ENCODE measurements at places on chromosomes 16 and 17.

- DNase-seq, result peak; percentile 52
Observed at GRCh38 chr16:29909391-29909790, 9.1 kb downstream of the ASPHD1 start.

GRCh38 chr16:49763826-49764225 lies 92.1 kb downstream of the ZNF423 start:
- no peak for DNase-seq

GRCh38 chr16:66918355-66918754 lies 330 bp downstream of the CDH16 start:
- DNase-seq, result no peak

DNA sequence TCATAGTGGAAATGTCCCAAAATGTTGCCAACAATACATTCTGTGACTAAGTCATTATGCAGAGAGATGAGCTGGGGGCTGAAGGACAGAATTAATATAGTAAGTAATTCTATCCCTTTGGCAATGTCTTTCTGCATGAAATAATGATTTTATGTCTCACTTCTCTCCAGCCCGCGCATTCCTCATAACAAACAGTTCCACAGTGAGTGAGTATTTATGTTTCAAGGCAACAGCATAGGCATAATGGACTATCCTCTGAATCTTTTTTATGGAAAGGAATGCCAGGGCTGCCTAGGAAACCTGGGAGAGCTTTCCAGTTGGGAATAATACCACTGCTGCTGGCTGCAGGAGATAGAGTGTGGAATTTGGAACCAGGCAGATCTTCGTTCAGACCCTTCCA lies 477.7 kb downstream of the HS3ST4 start:
- DNase-seq, result no peak

DNA sequence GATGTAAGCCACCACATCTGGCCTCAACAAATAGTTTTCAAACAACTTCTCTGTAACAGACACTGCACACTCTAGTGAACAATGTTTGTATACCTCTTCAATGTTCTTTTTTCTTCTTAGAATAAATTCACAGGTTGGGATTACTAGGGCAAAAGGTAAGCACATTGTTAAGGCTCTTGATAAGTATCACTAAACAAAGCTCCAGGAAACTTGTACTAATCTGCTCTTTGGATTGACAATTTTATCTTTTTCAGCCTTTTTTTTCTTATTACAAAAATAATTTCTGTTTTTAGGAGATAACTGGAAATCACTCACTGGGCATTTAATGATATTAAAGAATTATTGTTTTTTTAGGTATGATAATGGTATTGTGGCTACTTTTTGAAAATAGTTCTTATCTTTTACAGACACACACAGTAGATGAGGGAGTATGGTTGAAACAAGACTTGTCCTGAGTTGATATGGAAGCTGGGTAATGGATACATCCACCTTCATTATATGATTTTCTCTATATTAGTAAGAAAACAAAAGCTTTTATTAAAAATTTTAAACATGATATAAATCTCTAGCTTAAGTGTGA lies 7.7 kb upstream of the MPRIP start:
- DNase-seq, result no peak

GRCh38 chr17:83148317-83149028 lies 69.1 kb downstream of the METRNL start:
- no peak for DNase-seq

- no peak for DNase-seq
Observed at GRCh38 chr16:56935201-56935600, 3.3 kb downstream of the HERPUD1 start.

DNA sequence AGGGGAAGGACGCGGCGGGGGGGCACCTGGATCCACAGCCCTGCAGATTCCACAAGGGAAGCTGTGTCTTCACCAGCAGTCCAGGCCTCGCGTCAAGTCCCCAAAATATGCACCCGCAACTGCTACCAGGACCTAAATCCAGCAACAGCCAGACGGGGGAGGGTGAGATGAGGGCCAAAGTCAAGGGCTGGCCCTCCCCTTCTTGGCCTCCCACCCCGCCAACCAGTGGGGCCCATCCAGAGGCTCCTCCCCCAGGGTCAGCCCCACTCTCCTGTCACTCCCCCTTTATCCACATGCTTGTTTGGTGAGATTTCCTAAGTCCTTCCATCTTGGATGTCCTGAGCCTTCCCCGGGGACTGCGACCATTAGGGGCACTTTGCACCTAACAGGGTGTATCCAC lies 138.7 kb downstream of the ENGASE start:
- no peak for DNase-seq

DNA sequence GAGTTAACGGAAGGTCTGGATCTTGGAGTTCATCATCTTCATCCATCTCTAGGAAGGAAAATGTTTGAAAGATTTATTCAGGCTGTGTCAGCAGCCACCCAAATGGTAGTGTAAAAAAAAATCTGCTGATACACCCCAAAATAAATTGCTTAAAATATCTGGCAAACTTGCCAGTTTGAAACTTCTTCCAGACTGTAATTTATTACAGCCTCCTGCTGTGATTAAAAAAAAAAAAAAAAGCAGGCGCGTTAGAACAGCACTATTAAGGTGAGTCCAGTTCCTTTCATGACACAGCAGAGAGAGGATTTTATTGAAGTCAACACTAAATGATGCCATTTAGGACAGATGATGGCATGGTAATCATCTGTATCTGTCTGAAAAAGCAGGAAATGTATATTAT lies 140.6 kb upstream of the CORO6 start:
- no peak for DNase-seq

GRCh38 chr16:47026947-47027346 lies 53.5 kb upstream of the DNAJA2 start:
- DNase-seq, result no peak

GRCh38 chr16:80614908-80615671 lies 74.3 kb downstream of the DYNLRB2 start:
- peak; percentile 86 for DNase-seq

DNA sequence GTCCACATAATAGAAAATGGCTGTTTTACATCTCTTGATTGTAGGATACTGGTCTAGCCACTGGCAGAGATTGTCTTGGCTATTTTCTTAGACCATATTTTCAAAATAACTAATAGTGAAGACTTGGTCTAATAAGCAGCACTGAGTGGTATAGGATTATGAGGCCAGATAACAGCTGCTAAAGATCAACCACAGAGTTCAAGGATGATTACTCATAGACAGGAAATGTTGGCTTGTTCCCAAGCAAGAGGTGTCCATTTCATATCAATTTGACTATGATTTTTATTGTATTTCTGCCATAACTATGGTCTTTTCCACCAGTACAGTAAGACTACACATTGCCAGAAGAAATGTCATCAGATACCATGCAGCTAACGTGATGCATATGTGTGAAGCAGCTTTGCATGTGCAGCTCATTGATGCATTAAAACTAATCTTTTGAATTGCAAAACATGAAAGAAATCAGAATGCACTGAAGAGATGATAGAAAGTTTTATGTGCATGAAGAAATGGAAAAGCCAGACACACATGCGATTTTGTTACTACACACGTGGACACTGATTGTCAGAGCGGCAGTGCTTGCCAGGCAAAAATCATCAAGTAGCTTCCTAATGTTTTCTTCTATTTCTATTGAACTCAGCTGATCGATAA lies 693.3 kb downstream of the CDH11 start:
- DNase-seq, result peak; percentile 62

DNA sequence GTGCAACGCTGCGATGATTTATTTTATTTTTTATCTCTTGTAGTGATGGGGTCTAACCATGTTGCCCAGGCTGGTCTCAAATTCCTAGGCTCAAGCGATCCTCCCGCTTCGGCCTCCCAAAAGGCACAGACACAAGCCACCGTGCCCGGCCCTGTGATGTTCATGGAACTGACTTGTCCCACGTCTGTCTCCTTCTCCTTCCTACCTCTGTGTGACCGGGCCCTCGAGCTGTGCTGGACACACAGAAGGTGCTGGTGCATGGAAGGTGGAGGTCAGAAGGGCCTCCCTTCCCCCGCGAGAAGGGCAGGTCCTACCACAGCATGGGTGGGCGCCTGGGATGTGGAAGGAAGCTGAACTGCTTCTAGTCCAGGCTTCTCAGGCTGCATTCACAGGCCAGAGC lies 88.0 kb downstream of the SEC14L1 start:
- no peak for DNase-seq

- DNase-seq, result no peak
Observed at GRCh38 chr16:53848950-53849349, 145.0 kb downstream of the FTO start.

- DNase-seq, result no peak
Observed at GRCh38 chr17:60332574-60332973, 59.4 kb downstream of the USP32 start.

- no peak for DNase-seq
Observed at GRCh38 chr17:19538095-19539039, 4.7 kb downstream of the SLC47A1 start.

DNA sequence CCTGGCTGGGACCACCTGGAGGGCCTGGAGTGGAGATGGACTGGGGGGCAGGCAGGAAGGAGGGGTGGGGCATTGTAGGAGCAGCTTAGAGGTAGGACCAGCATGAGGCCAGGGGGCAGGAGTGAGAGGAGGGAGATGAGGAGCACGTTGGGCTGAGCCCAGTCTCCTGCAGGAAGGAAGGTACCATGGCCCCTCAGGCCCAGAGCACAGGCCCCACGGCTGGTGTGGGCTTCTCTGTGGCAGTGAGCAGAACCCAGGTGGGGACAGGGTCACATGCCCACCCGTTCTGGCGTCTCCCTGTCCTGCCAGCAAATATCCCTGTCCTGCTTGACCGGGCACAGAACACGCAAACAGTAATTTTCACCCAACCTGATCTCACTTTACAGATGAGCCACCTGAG lies 141.8 kb downstream of the ENGASE start:
- DNase-seq, result no peak

DNA sequence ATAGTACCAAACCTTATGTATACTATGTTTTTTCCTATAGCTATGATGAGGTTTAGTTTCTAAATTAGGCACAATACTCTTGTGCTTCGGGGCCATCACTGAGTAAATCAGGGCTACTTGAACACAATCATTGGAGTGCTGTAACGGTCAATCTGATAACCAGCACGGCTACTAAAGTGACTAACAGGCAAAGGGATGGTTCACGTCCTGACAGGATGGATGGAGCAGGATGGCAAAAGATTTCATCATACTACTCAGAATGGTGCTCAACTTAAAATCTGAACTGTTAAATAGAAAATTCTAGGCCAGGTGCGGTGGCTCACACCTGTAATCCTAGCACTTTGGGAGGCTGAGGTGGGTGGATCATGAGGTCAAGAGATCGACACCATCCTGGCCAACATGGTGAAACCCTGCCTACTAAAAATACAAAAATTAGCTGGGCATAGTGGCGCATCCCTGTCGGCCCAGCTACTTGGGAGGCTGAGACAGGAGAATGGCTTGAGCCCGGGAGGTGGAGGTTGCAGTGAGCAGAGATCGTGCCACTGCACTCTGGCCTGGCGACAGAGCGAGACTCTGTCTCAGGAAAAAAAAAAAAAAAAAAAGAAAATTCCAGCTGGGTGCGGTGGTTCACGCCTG lies 7.0 kb downstream of the TUFM start:
- DNase-seq, result no peak

- DNase-seq, result peak; percentile 74
Observed at GRCh38 chr16:1772362-1772907, at the start of gene EME2. Gene EME2, plus strand, starts transcription at chr16:1772810. Its CDS starts 418 bp downstream, at chr16:1773228.

GRCh38 chr17:76658242-76658662 lies 14.7 kb upstream of the ST6GALNAC1 start:
- no peak for DNase-seq

GRCh38 chr16:26005336-26005735 lies 313.6 kb downstream of the HS3ST4 start:
- no peak for DNase-seq

- peak; percentile 89 for DNase-seq
Observed at GRCh38 chr17:46929413-46929812, 6.5 kb downstream of the GOSR2 start.

DNA sequence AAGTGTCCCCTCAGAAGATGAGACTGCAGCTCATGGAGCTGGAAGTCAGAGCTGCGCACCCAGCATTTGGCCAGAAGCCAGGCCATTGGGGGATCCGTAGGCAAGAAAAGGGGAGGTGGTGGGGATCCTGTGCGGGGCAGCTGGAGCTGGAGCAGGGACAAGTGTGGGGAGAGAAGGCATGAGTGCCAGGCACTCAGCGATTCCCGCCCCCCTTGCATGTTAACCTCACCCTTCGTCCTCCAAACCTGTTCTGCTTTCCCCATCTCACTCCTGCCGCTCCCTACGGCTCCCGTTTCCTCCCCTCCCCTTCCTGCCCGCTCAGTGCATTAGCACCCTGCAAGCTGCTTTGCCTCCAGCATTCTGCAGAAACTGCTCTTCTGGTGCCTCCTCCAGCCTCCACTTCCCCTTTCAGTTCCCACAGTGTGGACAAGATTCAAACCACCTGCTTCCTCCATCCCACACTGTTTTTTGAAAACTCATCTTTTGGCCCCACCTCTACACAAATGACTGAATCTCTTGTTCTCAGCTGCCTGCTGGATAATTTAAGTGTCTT lies 5.6 kb downstream of the ALOX15 start:
- no peak for DNase-seq

GRCh38 chr16:31093132-31093703 lies 1.4 kb downstream of the VKORC1 start:
- peak; percentile 71 for DNase-seq

GRCh38 chr17:2797637-2798036 lies 1.4 kb downstream of the RAP1GAP2 start:
- DNase-seq, result no peak

DNA sequence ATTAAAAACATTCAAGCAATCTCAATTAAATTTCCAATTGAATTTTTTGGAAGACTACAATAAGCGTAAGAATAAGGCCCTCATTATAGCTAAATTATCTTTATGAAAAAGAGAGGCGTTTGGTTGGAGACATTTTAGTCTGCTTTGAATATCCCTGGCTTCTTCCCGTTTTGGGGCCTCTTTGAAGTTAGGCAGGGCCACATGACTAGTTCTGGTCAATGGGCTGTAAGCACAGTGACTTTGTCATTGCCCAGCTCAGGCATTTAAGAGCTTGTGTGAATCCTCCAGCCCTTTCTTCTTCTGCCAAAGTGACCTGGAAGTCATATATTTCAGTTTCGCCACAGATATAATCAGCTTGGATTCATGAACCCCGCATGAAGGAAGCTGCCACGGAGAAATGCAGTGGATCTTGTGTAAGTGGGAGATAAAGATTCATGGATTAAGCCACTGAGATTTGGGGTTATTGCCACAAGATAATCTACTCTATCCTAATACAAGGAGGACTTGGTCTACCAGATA lies 21.7 kb upstream of the UBTF start:
- peak; percentile 22 for DNase-seq

DNA sequence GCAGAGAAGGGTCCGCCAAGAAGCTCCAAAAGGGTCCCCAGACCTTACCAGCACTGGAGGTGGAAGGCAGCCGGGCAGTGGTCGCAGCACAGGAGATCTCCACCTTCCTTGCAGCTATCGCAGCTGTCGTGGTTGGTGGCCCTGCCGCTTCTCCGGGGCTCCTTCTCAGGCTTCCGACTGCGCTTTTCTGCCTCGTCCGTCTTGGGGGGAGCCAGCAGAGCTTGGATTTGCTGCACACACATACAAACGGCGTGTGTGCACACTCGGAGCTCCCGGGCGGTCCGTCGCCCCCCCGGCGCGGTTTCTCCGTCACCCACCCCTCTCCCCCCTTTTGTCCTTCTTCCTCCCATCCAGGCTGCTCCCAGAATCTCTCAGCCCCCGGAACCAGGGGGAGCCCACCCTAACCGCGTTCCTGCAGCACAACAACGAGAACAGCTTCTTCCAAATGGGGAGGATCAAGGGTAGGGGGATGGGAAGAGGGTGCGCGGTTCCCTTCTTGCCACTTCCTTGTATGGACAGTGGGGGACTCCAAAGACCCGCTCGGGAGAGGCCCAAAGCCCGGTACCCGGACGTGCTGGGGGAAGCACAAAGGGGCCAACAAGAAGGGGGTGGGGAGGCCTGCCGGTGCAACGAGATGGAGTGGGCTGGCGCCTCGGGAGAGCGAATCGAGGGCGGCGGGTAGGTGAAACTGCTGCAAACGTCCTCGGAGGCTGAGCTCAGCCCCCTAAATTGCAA lies 1.1 kb downstream of the PHF12 start:
- peak; percentile 61 for DNase-seq

All from GM23248 (cell line).